ENCODE measurements at places on chromosomes 12 and 14.
A peak's percentile ranks its signal among the peaks of the same experiment; 100 is the strongest.

- DNase-seq = no peak
Observed at GRCh38 chr14:70188322-70188658, 461 bp downstream of the SLC8A3 start.

DNA sequence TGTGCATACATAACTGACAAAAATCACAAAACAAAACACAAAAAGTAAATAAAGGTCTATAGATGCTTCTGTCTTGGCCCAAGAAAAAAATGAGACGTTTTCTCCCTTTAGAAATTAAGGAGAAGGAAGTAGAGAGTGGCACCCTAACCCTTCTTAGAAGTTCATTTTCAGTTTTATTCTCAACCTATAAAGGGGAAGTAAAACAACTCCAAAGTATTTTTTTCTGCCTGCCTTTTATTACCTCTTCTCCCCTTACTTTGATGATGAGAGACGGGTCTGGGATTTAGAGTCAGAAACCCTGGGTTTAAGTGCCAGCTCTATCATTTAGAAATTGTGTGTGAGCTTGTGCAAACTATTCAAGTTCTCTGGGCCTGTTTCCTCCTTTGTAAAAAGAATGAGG lies 2.8 kb downstream of the PRIM1 start:
- DNase-seq = no peak

DNA sequence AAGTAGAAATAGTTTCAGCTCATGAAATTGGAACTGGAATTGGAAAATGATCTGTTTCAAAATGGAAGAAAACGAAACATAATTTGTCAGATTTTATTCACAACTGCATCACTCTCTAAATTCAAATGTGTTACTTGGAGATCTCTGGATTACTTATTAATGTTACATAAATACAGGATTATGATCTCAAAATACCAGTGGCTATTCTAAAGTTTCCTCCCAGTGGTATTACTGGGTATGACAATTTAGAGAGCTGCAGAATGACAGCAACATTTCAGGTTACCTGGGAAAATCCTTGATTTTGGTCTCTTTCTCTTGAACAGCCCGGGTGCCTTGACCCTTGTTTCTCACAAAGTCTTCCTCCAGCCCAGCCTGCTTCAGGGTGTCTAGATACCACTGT lies 14.2 kb downstream of the FAM161B start:
- DNase-seq = no peak

DNA sequence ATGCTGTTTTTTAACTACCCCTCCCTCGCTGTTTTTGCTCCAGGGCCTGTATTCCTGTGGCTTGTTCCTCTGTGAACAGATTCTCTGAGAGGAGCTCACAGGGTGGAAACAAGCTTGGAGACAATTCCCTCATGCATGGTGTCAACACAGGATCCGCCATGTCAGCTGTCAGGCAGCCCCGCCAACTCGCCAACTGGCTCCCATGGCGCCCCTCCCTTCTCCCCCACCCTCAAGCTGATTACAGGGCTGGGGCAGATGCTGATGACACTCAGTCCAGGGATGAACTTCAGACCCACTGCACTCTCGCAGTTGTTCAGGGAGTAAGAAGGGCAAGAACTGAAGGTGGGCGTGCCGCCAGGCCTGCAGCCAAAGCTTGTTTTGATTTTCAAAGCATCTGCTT lies 229.9 kb downstream of the NTF3 start:
- DNase-seq = no peak

DNA sequence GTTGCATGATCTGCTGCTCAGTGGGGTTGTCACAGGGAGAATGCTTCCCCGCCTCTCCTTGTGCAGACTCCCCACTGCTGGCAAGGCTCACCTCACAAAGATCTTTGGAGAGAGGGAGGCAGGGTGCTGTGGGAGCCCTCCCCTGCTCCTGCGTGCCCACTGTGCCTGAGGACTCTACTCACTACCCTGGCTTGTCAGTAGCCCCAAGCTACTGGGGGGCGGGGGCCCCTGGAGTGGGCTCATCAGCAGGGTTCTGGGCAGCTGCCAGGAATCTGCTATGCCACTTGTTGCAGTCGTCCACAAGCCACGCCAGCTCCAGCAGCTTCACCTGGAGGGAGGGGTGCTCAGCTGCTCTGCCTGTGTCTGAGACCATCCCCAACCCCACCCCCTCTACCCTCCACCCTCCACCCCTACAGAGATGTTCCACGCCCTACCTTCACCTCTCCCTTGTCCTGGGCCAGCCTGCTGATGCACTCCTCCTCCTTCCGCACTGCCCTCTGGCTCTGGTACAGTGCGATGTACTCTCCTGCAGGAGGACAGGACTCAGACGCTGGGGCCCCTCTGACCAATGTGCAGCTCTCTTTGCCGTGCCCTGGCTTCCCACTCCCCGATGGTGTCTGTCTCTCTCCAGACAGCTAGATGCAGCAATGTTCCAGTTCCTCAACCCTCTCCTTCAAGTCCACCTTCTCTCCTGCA lies 14.2 kb upstream of the BLTP3B start:
- no peak for DNase-seq

DNA sequence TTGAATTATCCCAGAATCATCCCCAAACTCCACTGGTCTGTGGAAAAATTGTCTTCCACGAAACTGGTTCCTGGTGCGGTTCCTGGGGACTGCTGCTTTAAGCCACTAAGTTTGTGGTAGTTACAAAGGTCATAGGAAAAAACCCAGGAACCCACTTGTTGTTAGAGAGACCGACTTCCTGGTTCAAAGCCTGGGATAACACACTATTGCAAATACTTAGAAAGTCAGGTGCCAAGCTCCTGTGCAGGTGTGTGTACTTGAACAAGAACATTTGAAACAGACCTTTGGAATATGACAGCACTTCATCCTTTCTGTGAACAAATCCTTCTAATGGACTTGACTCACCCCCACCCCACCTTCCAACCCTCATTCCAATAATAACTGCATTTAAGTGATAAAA lies 519.6 kb downstream of the GLT1D1 start:
- no peak for DNase-seq

- no peak for DNase-seq
Observed at GRCh38 chr12:97573901-97574300, 111.3 kb downstream of the RMST start.

- no peak for DNase-seq
Observed at GRCh38 chr12:95116341-95116740, 42.9 kb upstream of the NR2C1 start.

DNA sequence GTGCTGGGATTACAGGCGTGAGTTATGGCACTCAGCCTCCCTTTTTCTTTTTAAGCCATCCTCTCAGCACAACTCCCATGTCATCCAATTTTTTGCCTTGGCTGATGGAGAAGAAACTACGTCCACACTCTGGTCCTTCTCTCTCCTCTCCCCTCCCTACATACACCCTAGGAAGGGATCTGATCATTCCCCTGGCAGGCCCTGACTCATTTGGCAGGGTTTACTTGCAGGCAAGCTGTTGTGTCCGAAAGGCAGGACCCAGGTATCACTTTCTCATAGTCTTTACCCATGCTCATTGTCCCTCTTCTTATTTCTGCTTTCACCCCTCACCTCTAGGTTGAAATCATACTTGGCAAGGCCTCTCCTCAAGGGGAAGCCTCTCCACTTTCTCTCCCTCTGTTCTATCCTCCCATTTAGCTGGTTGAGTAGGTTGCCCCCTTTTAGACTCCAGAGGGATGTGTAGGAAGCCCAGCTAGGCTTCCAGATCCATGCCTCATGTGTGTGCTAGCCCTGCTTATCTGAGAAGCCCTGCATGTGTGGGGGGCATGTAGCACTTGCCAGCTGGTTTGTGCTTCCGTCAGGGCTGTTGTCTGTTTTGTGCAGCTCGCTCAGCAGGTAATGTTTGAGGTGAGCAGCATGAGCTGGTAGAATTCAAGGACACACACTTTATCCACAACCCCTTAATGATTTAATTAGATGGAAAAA lies 14.8 kb downstream of the GPR19 start:
- no peak for DNase-seq

DNA sequence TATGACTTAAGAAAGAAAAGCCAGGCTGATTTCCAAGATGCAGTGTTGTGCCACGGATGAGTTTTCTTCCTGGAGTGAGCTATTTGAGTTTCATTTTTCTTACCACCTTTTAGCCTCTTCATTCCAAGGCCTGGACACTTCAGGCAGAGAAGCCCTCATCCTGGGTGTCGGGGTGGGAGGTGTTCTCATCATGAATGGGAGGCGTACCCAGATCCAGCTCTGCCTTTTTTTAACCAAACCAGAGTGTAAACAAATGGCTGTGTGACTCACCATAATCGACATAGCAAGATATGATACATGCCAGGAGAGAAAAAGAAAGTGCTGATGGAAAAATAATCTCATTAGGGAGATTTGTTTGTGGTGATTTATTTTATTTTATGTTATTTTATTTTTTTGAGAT lies 79.9 kb downstream of the ARF6 start:
- peak; percentile 46 for DNase-seq

- DNase-seq = no peak
Observed at GRCh38 chr14:104658325-104658712, 31.1 kb upstream of the INF2 start.

GRCh38 chr12:4056910-4057845 lies 184.0 kb upstream of the PARP11 start:
- no peak for DNase-seq

- DNase-seq = no peak
Observed at GRCh38 chr14:22753586-22753985, 12.9 kb upstream of the OXA1L start.

GRCh38 chr12:107822356-107822755 lies 47.9 kb downstream of the ASCL4 start:
- no peak for DNase-seq

DNA sequence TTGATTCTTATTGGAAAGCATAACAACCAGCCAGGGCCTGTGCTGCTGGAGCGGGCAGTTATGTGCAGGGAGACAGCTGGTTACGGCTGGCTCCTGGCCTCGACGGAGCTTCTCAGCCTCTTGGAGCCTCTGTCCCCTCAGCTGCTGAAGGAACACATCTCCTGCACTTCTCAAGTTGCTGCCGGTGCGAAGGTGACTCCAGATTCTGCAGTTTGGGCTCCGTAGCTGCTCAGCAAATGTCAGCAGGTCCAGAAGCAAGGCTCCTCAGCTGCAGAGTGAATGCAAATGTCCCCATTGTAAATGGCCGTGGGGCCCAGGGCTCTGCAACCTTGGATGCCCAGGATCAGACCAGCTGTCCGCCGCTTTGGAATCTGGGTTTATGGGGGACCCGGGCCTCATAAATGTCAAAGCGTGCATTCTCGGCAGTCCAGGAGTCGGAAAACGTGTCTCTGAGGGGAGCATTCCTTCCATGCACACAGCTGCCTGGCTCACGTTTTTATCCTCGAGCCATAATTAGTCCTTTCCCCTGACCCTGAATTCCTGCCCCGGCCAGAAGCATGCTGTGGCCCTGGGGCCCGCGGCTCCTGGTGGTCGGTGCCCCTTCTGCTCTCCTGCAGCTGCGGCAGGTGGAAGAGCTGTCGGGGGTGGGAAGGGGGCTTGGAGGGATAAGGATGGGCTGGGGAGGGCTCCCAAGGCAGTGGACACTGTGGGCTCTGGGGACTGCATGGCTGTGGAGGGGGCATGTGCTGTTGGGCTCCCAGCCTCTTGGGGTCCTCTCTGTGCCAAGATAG lies 106.0 kb downstream of the KIF26A start:
- no peak for DNase-seq

DNA sequence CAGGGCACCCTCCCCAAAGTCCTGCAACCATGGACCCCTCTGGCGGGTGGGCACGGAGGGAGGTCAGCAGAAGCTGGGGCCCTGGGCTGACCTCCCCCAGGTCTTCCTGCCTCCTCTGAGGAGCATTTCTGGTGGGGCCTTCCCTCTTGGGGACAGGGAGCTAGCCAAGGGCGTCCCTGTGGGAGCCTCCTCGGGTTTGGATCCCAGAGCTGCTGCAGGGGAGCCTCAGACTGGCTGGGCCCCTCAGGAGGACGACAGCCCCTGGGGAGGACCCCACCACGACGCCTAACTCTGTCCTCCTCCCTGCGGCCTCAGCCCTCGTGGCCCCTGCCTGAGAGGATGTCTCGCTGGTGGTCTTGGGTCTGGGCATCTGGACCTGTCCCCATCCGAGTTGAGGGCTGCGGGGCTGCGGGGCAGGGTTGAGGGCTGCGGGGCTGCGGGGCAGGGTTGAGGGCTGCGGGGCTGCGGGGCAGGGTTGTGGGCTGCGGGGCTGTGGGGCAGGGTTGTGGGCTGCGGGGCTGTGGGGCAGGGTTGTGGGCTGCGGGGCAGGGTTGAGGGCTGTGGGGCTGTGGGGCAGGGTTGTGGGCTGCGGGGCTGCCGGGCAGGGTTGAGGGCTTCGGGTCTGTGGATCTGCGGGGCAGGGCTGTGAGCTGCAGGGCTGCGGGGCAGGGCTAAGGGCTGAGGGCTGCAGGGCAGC lies 37.4 kb downstream of the FBRSL1 start:
- no peak for DNase-seq

GRCh38 chr12:2094597-2094996 lies 41.8 kb downstream of the CACNA1C start:
- no peak for DNase-seq

GRCh38 chr14:64891173-64891838 lies 11.6 kb upstream of the SPTB start:
- no peak for DNase-seq

- DNase-seq = no peak
Observed at GRCh38 chr12:92722897-92723296, 20.1 kb downstream of the PLEKHG7 start.

DNA sequence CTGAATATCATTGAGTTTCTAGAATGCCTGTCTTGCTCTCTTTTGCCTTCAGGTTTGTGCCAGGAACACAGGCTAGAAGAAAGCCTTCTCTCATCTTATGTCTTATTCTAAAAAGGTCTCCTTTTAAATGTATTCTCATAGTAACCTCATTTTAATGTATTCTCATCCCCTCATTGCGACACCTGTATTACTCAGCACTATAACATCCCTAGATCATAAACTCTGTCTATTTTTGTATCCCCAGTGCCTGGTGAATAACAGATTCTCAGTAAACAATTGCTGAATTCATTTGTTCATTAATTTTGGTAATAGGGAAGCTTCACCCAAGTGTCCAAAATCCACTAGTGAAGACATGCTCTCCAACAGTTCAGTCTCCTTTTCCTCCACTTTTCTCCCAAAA lies 8.8 kb upstream of the LRRK2 start:
- no peak for DNase-seq

GRCh38 chr12:70002097-70002911 lies 177.3 kb downstream of the MYRFL start:
- no peak for DNase-seq

- DNase-seq = no peak
Observed at GRCh38 chr12:18072723-18073122, 17.3 kb downstream of the RERGL start.

DNA sequence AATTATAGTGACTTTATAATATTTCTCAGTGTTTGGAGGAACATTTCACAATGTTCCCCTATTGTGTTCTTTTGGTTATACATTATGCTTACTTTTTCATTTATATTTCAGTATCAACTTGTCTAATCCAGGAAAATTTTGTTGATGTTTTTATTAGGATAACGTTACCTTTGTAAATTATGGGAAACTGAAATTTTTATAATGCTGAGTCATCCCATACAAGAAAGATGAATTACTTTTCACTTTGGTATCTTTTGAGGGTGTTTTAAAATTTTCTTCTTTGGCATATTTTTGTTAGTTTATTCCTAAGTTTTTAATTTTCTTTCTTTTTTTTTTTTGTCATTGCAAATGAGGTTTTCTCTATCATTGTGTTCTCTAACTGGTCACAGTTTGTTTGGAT lies 542.7 kb downstream of the SLC16A7 start:
- no peak for DNase-seq
